Memory B cell (primary cell): ENCODE measurements at places on chromosomes 12 and 14.

GRCh38 chr12:124296916-124297351 is 2.0 kb downstream of the RFLNA start:
- peaks cover 25% of the 10 kb centered on the region for H3K27me3 ChIP-seq
- no peak for DNase-seq
- H3K4me3 ChIP-seq = no peak overlapping the region
- H3K27ac ChIP-seq = no peak overlapping the region
- H3K36me3 ChIP-seq = no peaks in the 10 kb centered on the region

DNA sequence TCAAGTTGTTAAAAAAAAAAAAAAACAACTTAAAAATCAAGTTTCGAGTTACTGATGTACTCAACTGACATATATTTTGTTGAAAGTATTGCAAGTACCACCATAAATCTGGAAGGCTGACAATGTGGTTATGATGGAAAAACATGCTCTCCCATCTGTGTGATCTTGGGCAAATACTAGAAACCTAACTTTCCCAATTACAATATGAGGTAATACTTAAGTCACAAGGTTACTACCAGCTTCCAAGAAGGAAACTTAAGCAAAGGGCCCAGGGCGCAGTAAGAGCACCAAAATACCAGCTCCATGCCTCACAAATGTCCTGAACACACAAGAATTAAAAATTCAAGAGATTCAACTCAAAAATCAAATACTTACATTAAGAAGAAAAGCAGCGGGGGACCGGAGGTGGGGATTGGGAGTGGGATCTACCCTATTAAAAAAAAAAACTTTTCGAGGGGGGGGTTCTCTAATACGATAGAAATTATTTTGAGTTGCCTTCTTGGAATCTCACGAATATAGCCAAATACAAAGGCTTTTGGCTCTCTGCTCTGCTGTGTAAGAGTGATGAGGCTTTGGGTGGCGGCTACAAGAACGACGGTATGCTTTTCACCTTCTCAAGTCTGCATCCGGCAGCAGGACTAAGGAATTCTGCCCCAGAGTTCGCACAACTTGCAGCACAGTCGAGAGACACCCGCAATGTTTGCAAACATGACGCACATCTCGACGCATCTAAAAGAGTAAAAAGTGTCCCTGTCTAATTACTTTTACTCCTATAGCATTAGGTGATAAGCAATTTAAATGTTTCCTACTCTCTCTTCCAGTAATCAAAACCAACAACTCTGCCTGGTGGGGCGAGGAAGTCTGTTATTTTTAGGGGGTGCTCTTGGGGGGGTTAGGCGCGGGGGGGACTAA is 1.1 kb downstream of the SAV1 start:
- H3K4me3 ChIP-seq = no peak overlapping the region
- no peaks in the 10 kb centered on the region for H3K27me3 ChIP-seq
- no peak overlapping the region for H3K27ac ChIP-seq
- H3K4me1 ChIP-seq = peaks cover 18% of the 10 kb centered on the region

DNA sequence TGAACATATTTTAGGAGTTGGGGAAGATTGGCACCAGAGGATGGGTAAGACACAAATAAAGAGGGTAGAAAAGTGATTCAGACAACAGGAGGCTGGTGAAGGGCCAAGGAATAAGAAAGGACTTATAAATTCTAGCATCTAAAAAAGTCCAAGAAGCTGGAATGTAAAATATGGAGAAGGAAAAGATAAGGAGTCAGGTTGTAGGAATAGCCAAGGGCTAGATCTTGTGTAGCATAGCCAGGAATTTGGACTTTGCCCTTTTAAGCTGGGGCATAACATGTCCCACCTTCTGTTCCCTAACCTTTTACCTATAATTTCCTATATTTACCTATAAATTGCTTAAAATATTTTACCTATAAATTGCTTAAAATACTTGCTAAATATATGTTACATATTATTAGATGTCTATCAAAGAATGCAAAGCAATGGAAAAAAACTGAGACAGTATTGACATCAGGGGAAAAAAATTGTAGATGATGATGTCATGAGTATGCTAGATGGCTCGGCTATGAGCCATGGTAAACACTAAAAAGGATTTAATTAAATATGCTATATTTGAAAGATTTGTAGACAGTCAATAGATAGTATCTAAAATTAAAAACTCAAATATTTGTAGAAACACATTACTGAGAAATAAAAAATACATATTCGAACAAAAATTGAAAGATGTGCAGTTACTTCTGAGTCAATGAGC is 99.7 kb upstream of the PLEKHG7 start:
- H3K36me3 ChIP-seq = peaks cover 12% of the 10 kb centered on the region
- no peak overlapping the region for H3K4me3 ChIP-seq
- H3K4me1 ChIP-seq = peaks cover 12% of the 10 kb centered on the region
- DNase-seq = no peak
- H3K27me3 ChIP-seq = no peaks in the 10 kb centered on the region

GRCh38 chr12:128381946-128382345 is 115.0 kb downstream of the TMEM132C start:
- H3K27ac ChIP-seq = no peak overlapping the region
- no peaks in the 10 kb centered on the region for H3K4me1 ChIP-seq
- no peak overlapping the region for H3K4me3 ChIP-seq
- peaks cover 4% of the 10 kb centered on the region for H3K27me3 ChIP-seq
- DNase-seq = no peak

GRCh38 chr12:49539406-49540228 is 787 bp downstream of the KCNH3 start:
- DNase-seq = no peak
- peak overlapping the region; percentile 73 for H3K4me3 ChIP-seq
- peaks cover 24% of the 10 kb centered on the region for H3K4me1 ChIP-seq
- H3K27me3 ChIP-seq = peaks cover 14% of the 10 kb centered on the region
- no peaks in the 10 kb centered on the region for H3K36me3 ChIP-seq

GRCh38 chr12:1826867-1827705 is 6.7 kb downstream of the LRTM2 start:
- no peaks in the 10 kb centered on the region for H3K36me3 ChIP-seq
- peaks cover 3% of the 10 kb centered on the region for H3K4me1 ChIP-seq
- DNase-seq = no peak
- no peak overlapping the region for H3K27ac ChIP-seq
- no peak overlapping the region for H3K4me3 ChIP-seq

GRCh38 chr14:103657471-103657870 is 28.5 kb downstream of the KLC1 start:
- H3K36me3 ChIP-seq = peaks cover 33% of the 10 kb centered on the region
- no peak overlapping the region for H3K27ac ChIP-seq
- no peaks in the 10 kb centered on the region for H3K27me3 ChIP-seq
- H3K4me3 ChIP-seq = no peak overlapping the region
- no peak for DNase-seq
